ENCODE measurements at places on chromosomes 13 and 19.

- no peak for DNase-seq
These were observed 615 bp upstream of the RPL13A start for GRCh38 chr19:49486710-49487276.

DNA sequence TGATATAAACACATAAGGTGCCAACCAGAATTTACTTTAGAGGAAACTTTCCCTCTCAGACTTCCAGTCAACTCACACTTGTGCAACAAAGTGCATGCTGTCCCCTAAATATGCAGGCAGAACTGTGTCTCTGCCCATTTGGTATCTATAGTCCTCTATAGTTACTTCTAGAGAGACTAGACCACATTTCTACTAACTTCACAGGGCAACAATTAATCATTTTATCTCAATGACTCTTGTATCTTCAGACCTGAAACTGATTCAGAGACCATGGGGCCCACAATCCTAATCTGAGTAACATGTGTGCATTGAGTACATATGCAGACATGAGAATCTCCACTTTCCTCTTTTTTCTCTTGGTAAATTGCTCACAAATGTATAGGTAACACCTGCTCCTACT is 158.1 kb downstream of the ZNF486 start:
- DNase-seq = no peak

DNA sequence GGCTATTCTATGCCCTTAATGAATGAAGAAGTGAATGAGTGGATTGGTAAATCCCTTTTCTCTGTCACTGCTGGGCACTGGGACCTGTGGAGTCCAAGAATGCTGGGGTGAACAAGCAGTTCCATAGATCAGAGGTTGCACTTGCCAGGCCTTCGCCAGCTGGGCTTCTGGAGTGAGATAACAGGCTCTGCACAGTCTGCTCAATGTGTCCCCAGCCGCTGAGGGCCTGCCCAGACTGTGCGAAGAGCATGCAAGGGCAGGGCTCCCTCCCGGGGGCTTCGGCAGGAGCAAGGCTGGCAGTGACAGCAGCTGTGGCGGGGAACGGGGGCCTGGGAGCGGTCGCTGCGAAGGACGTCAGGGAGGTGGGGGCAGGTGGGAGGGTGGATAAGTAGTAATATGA is 51.3 kb downstream of the ZNF536 start:
- no peak for DNase-seq

DNA sequence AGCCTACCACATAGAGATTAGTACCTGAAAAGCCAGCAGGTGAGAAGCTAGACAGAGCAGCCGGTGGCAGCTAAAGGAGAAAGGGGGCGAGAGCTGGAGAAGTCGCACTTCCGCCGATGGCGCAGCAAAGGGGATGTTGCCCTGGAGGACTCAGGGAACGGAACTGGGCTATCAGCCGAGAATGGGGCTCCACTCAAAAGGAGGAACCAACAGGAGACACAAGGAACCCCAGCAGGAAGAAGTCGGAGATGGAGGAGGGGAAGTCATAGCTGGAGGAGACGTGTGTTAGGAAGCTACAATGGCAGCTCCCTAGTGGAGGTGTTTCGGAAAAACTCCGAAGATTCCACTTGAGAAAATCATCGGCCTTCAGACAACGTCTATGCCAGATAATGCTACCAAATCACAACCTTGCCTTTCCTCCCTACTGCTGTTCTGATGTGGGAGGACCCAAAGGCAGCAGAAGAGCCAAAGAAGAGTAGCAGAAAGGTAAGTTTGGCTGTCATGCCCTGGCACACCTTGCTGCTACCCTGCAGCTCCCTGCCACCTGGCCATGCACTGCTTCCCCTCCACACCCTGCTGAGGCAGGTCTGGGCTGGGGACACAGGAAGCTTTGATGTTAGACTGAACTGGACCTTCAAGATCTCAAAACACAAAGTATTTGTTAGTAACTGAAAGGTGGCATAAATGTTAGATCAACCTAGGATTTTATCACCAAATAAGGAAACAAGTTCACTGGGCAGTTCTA is 127.9 kb downstream of the DLEU7 start:
- no peak for DNase-seq

- no peak for DNase-seq
These were observed 184.7 kb upstream of the ARGLU1 start for GRCh38 chr13:106752584-106753170.

- no peak for DNase-seq
These were observed 2170.8 kb upstream of the PCDH20 start for GRCh38 chr13:63586467-63586866.

DNA sequence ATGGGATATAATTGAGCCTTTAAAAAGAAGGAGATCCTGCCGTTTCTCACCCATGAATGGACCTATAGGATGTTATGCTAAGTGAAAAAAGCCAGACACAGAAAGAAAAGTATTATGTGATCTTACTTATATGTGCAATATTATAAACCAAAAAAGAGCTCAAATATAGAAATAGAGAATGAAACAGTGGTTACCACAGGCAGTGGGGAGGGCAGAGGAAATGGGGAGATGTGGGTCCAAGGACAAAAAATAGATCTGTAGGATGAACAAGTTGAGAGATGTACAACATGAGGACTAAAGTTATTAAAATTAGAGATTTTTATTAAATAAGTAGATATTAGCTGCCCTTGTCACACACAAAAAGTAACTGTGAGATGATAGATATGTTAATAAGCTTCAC is 29.1 kb downstream of the TDRD3 start:
- DNase-seq = no peak

- no peak for DNase-seq
These were observed 36.3 kb upstream of the TFDP1 start for GRCh38 chr13:113548171-113548641.

DNA sequence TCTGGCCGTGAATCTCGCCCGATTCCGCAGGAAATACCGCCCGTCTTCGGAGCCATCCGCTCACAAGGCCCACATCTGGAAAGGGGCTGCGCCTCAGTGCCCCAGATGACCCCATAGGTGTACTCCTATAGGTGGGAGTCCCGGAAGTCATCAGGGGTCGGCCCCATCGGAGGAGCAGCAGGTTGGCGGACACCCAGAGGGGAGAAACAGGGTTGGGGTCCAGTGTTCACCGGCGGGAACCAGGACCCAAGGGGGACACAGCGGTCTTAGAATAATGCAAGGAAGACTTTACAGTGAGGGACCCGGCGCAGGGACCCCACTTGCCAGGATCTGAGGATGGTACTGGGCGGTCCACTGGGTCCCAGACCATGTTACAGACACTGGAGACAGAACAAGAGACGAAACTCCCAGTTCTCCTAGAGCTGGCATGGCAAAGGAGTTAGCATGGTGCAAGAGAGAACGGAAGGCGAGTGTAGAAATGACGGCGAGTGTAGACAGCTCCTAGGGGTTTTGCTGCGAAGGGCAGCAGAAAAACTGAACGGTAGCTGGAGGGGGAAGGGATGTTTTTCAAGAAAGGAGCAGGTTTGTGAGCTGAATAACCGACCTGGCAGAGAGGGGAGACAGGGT is 4.2 kb upstream of the RGL3 start:
- DNase-seq = no peak

DNA sequence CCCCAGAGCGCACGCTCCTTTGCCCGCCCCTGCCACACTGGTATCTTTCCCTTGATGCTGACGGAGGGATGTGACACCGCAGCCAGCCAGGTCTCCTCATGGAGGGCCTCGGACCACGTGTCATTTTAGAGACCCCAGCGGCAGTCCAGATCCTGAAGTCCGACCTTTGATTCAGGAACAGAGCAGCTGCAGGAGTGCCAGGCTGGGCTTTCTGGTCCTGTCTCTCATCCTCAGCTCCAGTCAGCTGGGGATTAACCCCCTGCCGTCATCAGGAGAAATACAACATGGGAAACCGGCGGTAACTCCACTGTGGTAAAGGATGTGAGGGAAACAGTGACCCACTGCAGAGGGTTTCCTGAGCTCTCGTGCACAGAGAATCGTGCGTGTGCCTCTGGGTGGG is 140.6 kb downstream of the SIPA1L3 start:
- no peak for DNase-seq

GRCh38 chr13:109955598-109955997 is 169.2 kb upstream of the IRS2 start:
- DNase-seq = no peak

DNA sequence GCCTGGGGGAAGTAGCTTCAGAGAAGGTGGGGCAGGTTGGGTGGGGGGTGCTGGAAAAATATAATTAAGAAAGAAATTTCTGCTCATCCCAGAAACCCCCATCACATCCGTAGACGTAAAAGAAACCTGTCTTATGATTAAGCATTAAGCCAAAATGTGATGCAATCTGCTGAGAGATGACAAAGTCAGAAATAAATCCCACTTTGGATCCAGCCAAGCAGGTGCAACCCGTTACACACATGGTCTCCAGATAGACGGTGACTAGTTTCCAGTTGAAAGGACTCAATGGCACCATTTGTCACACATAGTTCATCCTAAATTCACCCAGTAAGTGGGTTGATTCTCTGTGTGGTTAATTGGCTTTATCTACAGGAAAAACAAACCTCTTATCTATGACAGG is 34.1 kb downstream of the PSG5 start:
- no peak for DNase-seq

DNA sequence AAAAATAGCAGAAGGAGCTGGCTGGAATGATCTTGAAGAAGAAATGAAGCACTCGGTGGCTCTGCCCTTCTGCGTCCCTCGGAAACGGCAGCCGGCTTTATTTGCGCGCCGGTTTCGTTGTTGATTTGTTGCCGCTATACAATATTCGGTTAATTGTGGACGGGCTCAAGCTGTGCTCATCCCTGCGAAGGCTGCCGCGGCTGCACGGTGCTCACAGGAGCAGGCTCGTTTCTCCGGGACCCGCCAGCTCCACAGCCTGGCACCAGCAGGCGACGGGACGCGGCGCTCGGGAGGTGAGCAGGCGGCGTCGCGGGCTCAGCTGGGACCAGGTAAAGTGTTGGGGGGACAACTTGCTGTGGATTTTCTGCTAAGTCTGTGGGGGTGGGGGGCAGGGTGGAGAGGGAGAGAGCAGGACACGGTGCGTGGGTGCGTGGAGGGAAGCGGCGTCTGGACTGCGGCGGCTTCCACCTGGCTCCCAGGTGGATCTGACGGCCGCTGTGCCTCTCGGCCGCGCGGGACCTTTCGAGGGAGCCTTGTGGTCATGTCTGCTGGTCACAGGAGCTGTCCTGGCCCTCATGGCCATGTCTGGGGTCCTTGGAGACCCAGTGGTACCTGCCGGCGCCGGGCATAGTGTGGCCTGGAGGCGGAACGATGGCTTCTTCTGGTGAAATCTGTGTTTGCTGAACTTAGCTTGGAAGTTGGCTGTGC is 90.9 kb downstream of the TEX29 start:
- DNase-seq = no peak

GRCh38 chr13:80276371-80277289 is 64.3 kb downstream of the SPRY2 start:
- no peak for DNase-seq

DNA sequence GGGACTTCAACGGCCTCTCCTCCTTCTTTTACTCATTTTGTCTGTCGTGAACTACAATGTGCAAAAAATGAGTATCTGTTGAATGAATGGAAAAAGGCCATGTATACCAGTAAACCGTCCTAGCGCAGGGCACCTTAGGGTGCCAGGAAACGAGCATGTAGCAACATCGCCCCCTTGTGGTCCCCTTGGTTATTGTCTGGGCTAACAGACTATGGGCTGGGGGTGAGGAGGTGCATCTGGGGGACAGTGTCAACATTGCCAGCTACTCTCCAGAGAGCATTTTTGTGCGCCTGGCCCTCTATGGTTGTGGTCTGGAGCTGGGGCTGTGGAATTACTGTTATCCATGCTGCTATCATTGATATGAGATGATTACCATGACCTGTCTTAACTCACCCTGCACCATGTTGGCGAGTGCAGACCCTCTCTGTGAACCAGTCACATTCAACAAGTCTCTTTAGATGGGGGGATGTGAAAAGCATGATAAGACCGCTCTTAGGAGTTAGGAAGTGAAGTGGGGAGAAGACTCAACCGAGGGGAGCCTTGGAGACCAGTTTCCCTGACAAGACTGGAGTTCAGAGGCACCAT is 22.8 kb upstream of the SIGLEC11 start:
- DNase-seq = peak; percentile 82

- DNase-seq = no peak
These were observed 11.4 kb downstream of the THSD1 start for GRCh38 chr13:52394586-52394985.

- no peak for DNase-seq
These were observed 17.4 kb downstream of the NALCN start for GRCh38 chr13:101398920-101399319.

- DNase-seq = no peak
These were observed 3.1 kb downstream of the PCDH8 start for GRCh38 chr13:52845334-52845761.

- DNase-seq = no peak
These were observed 77.4 kb downstream of the CYSLTR2 start for GRCh38 chr13:48731001-48731658.

- DNase-seq = no peak
These were observed 13.8 kb upstream of the NPAS1 start for GRCh38 chr19:47005873-47006272.

- DNase-seq = no peak
These were observed 46.1 kb upstream of the GPC6 start for GRCh38 chr13:93180356-93180969.

DNA sequence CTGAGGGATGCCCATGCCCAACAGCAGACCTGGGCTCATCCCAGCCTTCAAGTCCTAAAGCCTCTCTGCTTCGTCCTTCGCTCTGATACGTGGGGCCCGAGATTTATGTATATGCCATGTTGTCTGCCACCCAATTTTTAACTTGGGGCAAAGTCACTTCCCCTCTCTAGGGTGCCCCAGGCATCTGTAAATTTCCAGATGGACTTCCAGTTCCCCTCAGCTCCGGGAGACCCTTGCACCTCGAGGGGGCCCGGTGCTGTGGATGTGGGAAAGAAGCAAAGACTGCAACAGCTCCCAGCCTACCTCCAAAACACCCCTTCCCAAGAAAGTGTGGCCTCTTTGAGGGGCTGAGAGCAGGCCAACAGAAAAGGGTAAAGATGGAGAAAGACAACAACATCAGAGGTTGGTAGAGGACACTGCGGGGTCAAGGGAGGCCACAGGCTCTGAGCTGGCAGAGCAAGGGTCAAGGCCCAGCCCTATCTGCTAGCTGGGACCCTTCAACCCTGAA is 97.4 kb downstream of the STK24 start:
- no peak for DNase-seq

- no peak for DNase-seq
These were observed 29.7 kb upstream of the ENOX1 start for GRCh38 chr13:43816401-43816889.

DNA sequence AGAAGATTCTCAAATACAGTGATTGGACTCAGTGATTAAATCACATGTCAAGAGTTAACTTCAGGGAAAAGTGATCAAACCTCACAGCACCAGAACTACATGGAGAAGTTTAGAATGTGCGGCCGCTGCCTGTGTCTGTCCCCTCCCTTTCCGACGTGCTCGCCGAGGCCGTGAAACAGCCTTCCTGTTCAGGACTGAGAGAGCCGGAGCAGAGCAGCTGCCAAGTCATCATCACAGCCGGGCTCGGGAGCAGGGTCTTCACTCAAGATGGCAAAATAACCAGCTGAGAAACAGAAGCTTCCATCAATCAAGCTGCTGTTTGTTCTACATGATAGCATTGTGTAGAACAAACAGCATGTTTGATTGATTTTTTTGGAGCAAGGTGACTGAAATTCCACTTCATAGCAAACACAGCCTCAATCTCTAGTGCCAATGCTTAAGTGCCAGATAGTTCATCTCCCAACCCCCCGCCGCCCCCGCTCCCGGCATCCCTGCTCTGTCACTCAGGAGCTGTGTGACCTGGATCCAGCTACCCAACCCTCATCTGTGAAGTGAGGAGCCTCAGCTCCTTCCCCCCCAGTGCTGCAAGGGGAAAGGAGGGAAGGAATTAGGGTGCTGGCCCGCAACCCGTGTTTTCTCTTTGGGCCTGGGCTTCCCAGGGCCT is 70.6 kb downstream of the HSPH1 start:
- no peak for DNase-seq

- DNase-seq = no peak
These were observed 378.0 kb downstream of the DACH1 start for GRCh38 chr13:71489041-71489440.

Measured in stimulated activated CD4-positive, alpha-beta T cell treated with anti-CD3 and anti-CD28 coated beads, Interleukin-4, amount 100 ng/mL, for 4 hours (primary cell).